Stimulated activated CD8-positive, alpha-beta memory T cell treated with anti-CD3 and anti-CD28 coated beads, Interleukin-15, amount 100 ng/mL, for 1 hour (primary cell): ENCODE measurements at places on chromosomes 7 and 10.

DNA sequence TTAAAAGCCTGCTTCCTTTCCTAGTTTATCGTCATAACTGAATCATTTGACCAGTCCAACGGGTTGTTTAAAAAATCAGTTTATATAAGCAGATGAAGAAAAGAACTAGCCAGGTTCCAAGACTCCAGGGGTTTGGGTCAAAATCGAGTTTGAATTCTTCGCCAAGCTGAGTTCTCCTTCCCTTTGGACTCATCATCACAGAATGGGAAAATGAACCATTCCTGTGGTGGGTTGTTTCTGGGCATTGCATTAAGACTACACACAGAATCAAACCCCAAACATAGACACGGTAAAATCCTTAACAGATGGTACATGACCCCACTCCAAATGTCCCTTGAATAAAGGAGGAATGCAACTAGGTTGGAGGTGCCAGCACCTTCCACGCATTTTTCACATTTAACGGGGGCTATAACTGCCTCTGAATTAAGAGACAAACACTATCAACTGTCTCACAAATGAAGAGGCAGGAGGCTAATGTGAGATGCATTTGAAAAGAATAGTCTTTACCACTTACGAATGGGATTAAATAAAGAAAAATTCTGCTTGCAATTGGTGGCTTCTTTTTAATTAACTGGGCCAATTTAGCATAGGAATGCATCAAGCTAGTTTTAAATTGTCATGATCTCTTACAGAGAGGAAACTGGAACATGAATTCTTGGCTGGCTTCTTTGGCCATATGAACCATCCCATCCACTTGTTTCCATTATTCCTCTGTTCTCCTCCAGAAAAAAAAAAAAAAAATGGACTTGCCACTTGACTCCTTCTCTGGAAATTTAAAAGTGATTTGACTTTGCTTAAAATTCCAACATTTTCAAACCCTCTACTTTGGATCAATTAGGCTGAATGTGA, 61.1 kb downstream of the CHST15 start:
- no peak for DNase-seq

DNA sequence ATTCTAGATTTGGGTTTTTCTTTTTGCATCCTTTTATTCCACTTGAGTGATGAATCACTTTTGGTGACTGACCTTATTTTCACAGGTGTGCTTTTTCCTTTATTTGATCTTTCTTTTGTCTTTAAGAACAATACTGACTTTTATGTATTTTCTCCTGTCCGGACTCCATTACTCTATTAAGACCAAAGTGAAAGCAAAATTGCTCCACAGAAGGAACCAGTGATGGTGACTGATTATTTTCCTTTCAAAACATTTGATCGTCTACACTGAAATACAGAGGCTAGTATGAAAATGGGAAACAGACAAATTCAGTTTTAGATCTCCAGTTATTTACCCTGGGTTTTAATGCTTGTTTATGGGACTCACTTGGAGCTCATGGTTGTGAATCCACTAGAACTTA, 15.5 kb downstream of the EXOC4 start:
- no peak for DNase-seq

GRCh38 chr7:101717628-101718357, 88.7 kb upstream of the MYL10 start:
- DNase-seq = no peak

DNA sequence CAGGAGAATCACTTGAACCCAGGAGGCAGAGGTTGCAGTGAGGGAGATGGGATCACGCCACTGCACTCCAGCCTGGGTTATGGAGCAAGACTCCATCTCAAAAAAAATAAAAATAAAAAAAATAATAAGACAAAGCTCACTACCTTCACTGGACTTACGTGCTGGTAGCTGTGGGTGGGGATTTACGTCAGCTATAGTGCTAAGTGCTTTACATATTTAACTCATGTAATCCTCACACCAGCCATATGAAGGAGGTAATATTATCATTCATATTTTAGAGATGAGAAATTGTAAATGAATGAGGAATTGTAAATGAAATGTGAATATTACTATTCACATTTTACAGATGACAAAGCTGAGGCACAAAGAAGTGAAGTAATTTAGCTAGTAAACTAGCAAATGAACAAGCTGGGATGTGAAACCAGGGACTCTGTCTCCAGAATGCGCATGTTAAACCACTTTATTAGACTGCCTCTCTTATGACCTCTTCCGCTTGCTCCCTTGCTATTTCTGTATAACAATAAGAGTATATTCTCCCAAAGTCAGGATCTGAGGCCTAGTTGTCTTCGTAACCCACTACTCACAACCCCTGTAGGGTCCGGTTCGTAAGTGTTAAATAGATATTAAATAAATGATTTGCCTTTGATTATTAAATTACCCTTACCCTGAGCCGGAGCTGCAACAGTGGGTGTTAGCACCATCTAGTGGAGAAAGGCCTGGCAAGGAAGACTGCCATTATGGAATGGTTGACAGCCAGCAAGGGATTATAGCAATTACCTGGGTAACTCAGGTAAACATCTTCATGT, 70.2 kb downstream of the HTR7 start:
- no peak for DNase-seq

DNA sequence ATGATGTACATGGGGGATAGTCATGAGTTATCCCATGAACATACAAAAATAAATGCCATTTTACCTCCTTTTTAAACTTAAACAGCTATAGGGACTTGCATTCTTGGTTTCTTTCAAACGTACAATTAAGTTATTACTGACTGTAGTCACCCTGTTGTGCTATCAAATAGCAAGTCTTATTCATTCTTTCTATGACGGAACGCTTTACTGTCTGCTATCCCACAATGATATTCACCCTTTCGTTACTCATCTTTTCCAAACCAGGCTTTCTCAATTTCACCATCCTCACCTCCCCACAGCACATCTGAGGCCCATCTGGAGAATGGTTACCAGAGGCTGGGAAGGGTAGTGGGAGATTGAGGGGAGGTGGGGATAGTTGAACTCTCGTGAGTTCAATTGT, 218.8 kb downstream of the PHF14 start:
- DNase-seq = no peak

GRCh38 chr10:123643315-123643714, 22.8 kb upstream of the GPR26 start:
- no peak for DNase-seq

- DNase-seq = no peak
These were observed 116.6 kb downstream of the NKX6-2 start for GRCh38 chr10:132669208-132669861.

DNA sequence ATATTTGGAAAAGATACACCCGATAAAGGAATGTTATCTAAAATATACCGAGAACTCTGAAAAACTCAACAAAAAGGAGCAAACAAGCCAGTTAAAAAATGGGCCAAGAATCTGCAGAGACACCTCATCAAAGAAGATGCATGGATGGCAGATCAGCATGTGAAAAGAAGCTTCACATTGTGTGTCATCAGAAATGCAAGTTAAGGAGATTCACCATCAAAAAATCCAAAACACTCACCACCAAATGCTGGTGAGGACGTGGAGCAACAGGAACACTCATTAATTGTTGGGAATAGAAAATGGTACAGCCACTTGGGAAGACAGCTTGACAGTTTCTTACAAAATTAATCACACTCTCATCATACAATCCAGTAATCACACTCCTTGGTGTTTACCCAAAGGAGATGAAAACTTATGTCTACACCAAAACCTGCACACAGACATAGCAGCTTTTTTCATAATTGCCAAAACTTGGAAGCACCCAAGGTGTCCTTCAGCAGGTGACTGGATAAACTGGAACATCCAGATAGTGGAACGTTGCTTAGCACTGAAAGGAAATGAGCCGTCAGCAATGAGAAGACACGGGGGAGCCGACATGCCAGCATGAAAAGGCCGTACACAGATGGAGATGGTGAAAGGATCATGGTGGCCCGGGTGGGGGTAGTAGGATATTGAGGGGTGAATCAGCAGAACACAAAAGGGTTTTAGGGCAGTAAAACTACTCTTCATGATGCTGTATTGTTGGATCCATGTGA, 27.9 kb upstream of the PWWP2B start:
- DNase-seq = no peak

DNA sequence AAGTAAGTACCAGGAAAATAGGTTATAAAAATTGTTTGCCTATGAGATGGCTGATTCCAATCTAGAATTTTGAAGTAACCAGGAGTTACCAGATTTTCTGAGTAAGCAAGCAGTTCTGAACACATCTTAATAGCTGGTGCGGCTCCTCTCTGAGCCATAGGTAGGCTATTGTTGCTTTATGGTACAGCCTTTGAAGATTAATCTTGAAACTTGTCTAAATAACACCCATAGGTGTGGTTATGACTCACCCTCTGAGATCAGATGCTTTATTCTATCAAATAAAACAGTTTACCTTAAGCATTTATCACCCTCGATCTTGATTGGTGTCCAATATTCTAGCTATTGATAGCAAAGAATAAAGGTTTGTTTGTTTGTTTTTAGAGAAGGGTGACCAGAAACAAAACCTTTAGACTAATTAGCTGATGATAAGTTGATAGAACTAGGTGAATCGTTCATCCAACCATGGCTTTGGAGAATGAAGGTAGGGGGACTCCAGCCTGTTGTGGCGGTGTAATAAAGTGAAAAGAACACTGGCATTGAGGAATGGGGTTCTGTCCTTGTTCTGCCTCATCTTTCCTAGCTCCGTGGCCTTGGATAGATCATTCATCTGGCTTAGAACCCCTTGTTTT, 72.2 kb downstream of the VTI1A start:
- DNase-seq = no peak

- DNase-seq = no peak
These were observed 3.7 kb downstream of the NOD1 start for GRCh38 chr7:30474893-30475292.

DNA sequence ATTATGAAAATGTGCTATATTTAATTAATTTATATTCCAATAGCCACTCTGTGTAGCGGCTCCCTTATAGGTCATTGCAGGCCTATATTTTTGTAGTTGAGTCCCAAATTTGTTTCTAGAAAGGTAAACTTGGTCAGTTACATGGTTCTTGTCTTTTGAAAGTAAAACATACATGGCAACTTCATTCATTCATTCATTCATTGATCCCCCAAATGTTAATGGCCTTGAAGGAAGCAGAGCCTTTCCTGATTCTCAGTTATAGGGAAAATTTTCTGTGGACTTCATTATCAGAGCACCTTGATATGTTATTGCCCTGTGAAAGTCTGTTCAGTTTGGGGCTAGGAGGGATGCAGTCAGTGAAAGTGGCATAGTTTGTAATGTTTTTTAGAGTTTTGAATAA, 2.9 kb downstream of the BLVRA start:
- no peak for DNase-seq

- no peak for DNase-seq
These were observed 169.9 kb downstream of the RNF133 start for GRCh38 chr7:122528879-122529481.

DNA sequence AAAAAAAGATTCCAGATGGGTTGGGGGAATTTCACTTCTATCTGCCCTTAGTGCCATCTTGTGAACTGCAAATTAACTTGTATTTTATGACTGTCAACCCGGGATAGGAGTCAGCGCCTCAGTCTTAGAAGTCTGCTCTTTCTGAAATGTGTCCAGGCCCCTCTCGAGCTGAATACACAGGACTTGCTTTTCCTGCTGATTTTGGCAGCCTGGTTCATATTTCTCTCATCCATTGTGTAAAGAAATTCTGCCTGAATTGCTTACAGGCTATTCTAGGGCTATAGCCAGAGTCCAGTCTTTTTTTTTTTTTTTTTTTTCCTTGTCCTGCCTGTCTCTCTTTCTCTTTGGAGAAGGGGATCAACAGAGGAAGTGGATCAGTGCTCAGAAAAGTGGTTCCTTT, 24.6 kb downstream of the GATA3 start:
- no peak for DNase-seq

GRCh38 chr10:16795410-16796073, 21.7 kb downstream of the RSU1 start:
- no peak for DNase-seq

GRCh38 chr7:44051611-44052220, 7.2 kb downstream of the DBNL start:
- DNase-seq = no peak

- no peak for DNase-seq
These were observed 132.6 kb downstream of the RGS10 start for GRCh38 chr10:119409906-119410305.

DNA sequence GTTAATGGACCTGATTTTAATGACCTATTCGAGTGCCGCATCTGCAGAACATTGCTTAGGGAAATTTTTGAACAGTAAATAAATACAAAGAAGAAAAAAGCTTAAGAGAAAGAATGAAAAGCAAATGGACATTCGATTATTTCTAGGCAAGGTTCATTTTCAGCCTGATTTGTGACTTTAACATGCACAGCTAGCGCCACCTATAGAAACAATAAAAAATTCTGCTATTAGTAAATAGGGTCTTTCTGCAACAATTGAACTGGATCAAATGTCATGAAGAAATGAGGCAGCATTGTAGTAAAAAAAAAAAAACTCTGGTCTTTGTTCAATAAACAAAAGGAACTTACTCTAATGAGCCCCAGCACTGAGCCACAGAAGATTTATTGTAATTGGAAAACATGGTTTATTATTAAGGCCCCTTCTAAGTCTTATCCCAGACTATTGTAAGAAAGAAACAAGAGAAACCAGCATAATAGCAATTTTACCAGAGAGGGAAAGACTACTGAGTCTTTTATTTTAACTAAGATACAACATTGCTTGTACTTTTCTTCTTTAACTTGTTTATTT, 41.4 kb upstream of the GHITM start:
- no peak for DNase-seq

DNA sequence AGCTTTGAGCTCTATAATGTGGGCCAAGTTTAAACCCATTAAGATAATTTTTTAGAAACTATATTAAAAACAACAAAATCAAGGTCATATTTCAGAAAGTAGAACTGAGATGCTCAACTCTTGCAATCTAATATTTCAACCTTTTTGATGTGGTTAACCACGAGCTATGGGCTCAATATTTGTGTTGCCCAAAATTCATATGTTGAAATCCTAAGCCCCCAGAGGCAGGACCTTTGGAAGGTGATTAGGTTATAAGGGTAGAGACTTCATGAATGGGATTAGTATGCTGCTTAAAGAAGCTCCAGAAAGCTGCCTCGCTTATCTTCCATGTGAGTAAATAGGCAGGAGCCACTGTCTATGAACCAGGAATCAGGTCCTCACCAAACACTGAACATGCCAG, 284.4 kb downstream of the CRPPA start:
- DNase-seq = no peak

DNA sequence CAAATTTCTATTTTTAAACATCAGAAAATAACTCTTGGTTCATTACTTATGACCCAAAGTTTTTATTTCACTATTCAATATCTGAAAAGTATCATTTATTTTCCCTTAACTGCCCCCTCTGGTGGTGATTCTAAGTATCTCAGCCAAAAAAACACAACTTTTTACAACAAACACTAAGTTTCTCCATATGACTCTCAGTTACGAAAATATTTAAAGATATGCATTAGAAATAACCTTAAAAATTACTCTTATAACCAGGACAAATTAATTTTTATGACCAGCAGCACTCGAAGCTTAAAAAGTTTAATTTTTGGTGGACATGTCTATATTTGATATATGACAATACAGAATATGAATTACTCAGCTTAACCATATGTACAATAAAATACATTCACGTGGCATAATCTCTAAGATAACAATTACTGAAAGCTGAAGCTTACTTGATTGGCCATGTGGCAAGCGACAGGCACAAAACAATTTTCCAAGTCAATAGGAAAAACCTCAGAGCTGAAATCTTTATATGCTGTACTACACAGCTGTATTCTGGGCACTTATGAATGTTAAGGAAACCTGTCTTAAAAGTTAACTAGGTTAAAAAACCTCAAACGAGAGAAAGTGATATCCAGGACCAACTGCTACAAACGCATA, 2.3 kb downstream of the HNRNPA2B1 start:
- no peak for DNase-seq

GRCh38 chr7:85508642-85509410, 322.0 kb upstream of the SEMA3D start:
- DNase-seq = no peak

GRCh38 chr7:153675131-153675530, 377.1 kb upstream of the DPP6 start:
- no peak for DNase-seq
